ENCODE measurements at places on chromosomes 3 and 15.

DNA sequence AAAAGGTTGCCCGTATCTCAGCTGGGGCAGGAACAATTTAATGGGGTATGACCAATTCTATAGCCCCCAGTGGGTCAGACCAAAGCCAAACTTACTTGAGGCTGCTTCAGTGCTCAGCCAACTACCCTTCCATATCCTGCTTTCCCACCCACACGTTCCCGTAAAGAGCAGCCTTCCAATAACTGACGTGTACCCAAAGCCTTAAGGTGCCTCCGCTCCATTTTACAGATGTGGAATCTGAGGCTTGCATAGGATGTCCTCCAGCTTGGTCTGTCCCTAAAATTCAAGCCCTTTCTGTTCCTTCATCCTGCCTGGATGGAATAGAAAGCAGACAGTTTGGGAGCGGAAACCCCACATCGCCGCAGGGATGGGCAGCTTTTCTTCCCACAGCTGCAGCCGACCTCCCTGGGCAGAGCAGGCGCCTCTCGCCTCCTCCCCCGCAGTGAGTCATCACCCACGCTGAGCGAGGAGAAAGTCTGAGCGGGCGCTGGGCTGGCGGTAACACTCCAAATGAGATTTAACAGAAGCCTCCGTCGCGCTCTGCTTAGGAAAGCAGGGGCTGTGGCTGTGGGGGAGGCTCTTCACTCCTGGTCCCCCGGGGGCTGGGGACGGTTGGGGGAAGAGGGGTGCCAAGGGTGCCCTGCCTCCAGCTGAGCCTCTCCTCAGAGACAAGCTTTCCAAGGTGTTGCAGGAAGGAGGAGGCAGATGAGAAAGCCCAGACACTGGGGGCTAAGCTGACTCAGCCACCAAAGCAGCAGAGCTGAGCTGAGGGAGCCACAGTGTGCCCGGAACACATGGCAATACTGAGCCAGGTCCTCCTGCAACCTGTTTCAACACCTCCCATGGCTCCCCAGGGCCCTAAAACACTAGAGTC is 57.8 kb upstream of the HRH1 start:
- DNase-seq = no peak

- no peak for DNase-seq
These were observed 11.1 kb upstream of the GREM1 start for GRCh38 chr15:32706704-32707103.

DNA sequence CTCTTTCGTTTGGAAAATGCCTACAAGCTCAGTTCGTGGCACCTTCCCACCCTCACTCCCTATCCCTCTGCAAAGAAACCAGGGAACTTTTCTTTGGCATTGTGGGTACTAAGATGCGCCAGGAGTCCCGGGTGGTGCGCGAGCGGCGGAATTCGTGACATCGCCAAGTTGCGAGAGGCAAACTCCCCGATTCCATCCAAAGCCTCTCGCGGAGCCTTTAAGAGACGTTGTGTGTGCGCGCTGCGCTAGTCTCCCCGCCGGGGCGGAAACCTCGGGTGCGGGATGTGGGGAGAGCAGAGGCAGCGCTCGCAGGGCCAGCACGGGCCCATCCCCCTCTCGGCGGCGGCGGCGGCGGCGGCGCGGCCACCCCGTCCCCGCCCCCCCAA is 443 bp upstream of the NR2F2 start:
- no peak for DNase-seq

DNA sequence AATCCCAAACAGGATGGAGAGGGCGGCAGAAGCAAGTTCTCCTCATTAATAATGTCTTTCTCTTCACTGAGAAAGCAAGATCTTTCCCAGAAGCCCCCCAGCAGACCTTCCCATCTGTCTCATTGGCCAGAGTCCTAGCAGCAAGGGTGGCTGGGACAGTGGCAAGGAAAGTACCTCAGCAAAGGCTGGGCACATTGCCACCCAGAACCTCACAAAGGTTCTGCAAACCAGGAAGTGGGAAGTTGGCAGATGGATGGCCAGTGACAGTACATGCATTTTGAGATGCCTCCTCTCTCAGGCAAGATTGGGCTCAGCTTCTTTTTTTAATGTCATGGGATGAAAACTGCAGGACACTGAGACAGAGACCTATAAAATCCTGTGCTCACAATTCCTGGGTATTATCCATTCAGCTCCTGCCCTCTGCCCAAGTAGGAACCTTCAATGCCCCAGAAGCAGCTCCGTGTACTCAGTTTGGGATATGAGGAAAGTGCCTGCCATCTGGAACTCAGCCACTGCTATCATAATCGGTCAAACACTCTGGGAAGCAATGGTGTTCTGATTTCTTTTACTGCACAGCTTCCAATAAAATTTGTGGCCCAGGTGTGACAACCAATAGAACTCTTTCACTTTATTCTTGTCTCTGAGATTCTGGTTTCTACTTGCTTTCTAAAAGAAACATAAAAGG is 25.5 kb downstream of the DPH3 start:
- no peak for DNase-seq

DNA sequence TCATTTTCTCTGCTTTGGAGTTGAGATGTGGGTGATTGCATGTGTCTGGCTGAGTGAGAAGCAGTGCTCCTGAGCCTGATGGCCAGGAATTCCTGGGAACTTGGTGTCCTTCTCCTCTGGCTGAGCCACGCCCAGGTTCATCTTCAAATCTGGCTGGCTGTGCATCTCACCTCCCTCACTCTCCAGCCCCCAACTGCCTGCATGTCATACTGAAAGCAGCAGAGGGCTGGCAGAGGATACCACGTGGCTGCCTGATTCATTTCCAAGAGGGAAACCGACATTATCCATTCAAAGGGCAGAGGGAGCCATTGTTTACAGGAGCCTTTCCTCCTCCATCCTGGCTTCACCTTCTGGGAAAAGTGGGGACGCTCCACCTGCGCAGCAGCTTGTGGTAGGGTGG is 57.4 kb downstream of the ABHD5 start:
- no peak for DNase-seq

- DNase-seq = no peak
These were observed 136.4 kb upstream of the IL12A start for GRCh38 chr3:159852266-159852665.

- DNase-seq = no peak
These were observed 327.5 kb downstream of the UACA start for GRCh38 chr15:70435872-70436271.

- DNase-seq = no peak
These were observed 286.3 kb downstream of the ZNF385D start for GRCh38 chr3:21464746-21465145.

DNA sequence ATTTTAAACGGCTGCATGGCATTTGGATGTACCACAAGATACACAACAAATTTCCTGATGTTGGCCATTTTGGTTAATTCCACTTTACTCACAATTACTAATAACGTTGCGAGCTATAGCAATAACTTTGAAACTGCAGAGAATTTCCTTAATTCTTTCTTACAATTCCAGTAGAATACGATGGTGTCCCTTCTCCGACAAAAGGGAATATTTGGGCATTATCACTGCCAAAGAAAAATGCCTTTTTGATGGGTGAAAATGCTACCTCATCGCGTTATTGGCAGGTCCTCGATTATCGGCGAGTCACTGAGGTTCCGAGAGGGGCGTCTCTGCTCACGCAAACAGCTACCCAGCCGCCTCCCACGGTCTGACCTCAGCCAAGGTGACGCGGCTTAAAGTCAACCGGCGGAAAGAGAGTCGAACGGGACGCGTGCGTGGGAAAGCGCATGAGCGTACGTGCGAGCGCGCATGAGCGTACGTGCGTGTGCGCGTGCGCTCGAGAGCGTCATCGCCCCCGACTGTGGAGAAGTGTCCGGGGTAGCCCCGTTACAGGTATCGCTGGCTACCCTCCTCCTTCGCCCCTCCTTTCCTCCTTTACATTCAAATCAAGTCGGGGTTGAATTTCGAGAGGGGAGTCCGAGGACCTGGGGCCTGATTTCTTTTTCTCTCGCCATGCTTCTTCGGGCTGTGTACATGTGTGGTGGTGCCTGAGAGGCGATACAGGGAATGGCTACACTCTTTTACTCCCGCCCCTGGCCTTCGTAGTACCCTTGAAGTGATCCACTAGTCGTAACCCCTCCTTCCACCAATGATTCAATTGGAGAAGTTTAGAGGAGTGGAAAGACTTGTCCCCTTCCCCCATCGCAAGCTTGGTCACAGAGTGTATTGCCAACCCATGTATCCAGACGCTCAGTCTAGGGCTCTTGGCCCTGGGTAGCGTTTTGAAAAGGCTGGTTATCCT is at the start of gene OXSM:
Gene OXSM (plus strand): TSS at position 495 of the 961 bp plus-strand sequence. CDS start 931 bp downstream, outside the sequence.
- peak; percentile 75 for DNase-seq

GRCh38 chr3:161443921-161444693 is 52.5 kb upstream of the OTOL1 start:
- no peak for DNase-seq

DNA sequence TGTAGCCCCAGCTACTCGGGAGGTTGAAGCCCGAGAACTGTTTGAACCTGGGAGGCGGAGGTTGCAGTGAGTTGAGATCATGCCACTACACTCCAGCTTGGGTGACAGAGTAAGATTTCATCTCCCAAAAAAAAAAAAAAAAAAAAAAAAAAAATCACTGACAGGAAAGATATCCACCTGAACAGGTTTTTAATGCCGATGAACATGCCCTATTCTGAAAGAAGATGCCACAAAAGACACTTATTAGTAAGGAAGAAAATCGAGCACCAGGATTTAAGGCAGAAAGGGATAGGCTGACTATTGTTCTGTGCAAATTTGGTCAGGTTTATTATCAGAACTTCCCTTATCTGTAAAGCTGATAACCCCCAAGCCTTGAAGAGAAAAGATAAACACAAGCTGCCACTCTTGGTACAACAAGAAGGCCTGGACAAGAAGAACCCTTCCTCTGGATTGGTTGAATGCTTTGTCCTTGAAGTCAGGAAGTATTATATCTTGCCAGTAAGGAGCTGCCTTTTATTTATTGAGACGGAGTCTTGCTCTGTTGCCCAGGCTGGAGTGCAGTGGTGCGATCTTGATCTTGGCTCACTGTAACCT is 2.7 kb upstream of the PARP16 start:
- DNase-seq = no peak

- DNase-seq = no peak
These were observed 29.9 kb upstream of the GHSR start for GRCh38 chr3:172478116-172478515.

DNA sequence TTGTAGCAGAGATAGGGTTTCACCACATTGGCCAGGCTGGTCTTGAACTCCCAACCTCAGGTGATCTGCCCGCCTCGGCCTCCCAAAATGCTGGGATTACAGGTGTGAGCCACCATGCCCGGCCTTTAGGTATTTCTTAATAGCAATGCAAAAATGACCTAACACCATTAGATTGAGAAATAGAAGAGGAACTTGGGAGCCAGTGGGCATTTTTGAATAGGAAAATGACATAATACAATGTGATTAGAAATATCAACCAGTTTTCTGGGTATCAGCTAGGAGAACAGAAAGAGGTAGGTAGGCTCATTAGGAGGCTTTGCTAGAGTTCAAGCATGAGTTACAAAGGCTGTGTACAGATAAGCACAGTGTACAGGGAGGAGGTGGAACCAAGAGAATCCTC is 101.8 kb upstream of the TBC1D5 start:
- DNase-seq = no peak

GRCh38 chr3:139534992-139535879 is 4.3 kb downstream of the RBP1 start:
- no peak for DNase-seq

DNA sequence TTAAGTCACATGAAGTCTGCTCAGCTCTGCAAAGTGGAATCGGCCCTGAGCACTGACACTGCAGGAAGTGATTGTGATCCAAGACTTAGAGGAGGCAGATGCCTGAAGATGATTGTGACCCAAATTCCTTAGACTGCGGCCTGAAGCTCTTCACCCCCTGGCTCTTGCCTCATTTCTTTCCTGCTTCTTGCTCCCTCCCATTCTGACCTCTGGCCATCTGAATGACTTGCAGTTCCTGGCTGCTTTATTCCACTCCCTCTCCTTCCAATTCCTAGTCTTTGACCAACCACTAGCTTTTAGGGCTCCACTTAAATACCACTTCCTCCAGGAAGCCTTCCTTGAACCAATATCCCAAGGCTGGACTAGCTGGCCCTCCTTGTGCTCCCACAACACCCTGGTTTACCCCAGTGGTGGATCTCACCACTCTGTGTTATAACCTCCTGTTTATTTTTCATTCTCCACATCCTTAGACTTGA is 9.9 kb upstream of the EPB42 start:
- DNase-seq = no peak

- peak; percentile 58 for DNase-seq
These were observed 114.1 kb upstream of the DNAJC19 start for GRCh38 chr3:181103605-181104004.

DNA sequence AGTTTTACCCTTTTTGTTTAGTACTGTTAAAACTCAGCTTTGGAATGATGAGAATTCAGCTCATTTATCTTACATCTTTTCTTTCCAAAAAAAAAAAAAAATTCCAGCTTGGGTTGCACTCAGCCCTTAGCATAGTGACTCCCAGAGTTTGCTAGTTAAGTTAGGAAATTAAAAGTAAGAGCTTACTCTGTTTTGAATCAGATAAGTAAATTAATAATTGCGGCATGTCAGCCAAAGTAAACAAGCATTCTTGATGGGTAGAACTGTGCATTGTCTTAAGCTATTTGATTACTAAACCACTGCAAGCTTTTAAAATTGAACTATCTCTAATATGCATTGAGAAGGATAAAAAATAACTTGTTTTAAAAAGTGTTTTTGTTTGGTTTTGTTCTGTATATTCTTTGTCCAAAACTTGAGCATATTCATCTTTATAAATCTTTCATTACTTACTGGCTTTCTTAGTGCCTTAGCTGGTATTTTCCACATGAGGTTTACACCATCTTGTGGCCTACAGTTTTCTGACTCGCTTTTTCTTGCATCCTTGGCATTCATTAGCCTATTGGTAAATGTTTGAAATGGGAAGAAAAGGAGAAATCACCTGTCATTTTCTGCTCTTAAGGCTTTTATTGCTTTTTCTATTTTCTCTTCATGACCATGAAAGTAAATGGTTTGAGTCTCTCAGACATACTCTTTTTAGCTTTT is 107.6 kb downstream of the FILIP1L start:
- DNase-seq = no peak

- no peak for DNase-seq
These were observed 496.3 kb downstream of the ROBO2 start for GRCh38 chr3:77536038-77536775.

GRCh38 chr3:30356866-30357753 is 249.3 kb upstream of the TGFBR2 start:
- no peak for DNase-seq

- no peak for DNase-seq
These were observed 854 bp downstream of the CLEC3B start for GRCh38 chr3:45026957-45027356.

DNA sequence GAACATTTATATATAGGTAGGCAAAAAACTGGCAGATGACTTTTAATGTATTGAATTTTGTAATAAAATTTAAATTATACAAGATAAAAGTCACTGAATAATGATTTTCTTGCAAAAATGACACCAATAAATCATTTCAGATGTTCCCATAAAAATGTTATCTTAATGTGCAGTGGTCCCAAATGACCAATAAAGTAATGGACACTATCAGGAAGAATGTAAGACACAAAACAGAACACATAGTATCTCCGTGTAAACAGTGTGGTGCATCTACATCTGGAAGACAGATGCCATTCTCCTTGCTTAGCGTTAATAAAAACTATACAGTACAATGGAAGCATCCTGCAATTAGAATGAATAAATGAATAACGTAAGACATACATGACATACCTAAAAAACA is 41.5 kb downstream of the FGF7 start:
- no peak for DNase-seq
